ENCODE measurements at places on chromosomes 4 and X.

GRCh38 chrX:98379134-98379533 lies 1495.4 kb downstream of the RPA4 start:
- DNase-seq: no peak

- no peak for DNase-seq
Observed at GRCh38 chrX:115147220-115147619, 42.0 kb upstream of the RBMXL3 start.

- no peak for DNase-seq
Observed at GRCh38 chrX:52422884-52423283, 54.1 kb downstream of the XAGE2 start.

GRCh38 chr4:47002580-47002979 lies 9.2 kb upstream of the GABRA4 start:
- DNase-seq: no peak

DNA sequence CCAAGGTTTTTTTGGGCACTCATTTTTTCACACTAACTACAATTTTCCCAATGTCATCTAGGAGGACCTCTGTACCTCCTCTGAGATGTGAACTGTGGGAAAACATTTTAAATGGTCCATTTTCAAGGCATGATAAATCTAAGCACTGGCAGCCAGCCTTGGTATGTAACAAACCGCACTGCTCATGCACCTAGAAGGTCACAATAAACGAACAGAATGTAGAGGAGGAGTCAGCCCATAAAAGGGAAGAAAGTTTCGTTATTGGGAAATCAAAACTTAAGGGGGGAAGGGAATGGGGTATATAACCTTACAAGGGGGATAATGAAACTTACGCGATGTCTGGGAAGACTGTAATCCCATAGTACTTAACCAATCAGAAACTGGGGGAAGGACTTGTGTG lies 16.4 kb downstream of the COX18 start:
- no peak for DNase-seq

All from cerebellar nuclear complex (tissue), 1 donor.